ENCODE measurements at places on chromosomes 5 and 9. TPM values are rescaled to one million over a fixed set of nuclear protein-coding genes. Genes with fewer than 3 reads are reported as not detected.

DNA sequence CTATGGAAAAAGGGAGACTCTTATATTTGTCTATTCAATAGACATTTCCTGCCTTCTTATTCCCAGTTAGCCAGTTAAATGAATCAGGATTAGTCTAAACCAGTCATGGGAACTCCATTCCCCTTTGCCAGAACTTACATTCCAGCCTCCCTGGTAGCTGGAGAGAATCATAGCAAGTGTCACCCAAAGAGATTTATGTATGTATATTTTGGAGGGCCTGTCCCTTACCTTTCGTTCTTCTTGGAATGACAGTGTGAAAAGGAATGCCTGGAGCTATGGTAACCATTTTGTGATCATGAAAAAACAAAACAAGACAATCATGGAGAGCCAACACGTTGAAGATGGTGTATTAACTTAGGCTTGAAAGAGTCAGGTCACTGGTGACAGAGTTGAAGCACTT lies 627.7 kb downstream of the CCDC171 start:
- ATAC-seq: no peak

GRCh38 chr5:18798058-18798457 lies 1163.8 kb downstream of the TAF11L14 start:
- ATAC-seq: no peak

Gene SLC6A18
- total RNA-seq: not detected

DNA sequence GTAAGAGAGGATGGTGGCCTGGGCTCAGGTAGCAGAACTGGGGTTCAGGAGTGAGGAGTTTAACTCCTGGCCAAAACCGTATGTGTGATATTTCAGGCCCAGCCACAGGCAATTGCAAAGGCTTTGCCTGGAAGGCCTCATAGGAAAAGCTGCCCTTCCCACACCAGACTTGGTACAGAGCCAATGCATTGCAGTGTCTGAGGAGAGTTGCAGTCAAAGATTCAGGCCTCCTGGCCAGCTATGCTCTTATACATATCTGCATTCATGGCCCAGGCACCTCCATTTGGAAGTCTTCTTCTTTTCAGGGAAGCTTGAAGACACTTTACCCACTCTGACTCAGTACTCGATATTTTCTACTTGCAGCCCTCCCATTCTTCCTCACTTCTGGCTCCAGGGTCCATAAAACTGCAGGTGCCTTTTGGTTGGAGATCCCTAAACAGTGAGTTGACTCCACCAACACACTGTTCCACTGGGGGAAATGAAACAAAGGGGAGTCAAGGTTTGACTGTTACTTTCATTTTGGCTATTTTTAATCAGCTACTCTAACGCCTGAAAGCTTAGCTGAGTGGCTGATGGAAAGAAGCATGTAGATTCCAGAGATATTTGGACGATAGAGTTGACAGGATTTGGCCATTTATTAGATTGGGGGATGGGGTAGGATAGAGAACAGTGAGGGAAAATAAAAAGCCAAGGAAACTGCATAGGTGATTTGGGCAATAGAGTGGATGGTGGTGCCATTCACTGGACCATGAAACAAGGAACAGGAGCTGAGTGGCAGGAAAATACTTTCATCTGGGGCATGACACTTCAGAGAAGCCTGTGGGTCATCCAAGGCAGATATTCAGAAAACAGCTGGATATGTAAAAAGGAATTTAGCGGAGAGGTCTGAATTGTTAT lies 30.6 kb upstream of the IL33 start:
- no peak for ATAC-seq

Gene IL4
- not detected for total RNA-seq

- ATAC-seq: no peak
Observed at GRCh38 chr9:16368237-16369087, 502.0 kb downstream of the BNC2 start.

Gene PCDHGA11
- total RNA-seq: 1.9 TPM

- ATAC-seq: no peak
Observed at GRCh38 chr5:5155617-5156016, 15.5 kb downstream of the ADAMTS16 start.

GRCh38 chr5:142032747-142033631 lies 20.2 kb upstream of the GNPDA1 start:
- ATAC-seq: no peak

DNA sequence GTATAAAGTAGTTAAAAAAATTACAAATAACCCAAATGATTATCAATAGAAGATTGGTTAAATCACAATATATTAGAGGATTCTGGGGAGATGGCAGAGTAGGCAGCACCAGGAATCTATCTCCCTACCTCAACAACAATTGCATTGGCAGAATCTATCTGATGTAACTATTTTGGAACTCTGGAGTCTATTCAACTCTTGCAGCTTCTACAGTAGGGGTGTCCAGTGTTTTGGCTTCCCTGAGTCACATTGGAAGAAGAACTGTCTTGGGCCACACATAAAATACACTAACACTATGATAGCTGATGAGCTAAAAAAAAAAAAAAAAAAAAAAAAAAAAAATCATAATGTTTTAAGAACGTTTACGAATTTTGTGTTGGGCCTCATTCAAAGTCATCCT lies 29.2 kb upstream of the ECM2 start:
- no peak for ATAC-seq

DNA sequence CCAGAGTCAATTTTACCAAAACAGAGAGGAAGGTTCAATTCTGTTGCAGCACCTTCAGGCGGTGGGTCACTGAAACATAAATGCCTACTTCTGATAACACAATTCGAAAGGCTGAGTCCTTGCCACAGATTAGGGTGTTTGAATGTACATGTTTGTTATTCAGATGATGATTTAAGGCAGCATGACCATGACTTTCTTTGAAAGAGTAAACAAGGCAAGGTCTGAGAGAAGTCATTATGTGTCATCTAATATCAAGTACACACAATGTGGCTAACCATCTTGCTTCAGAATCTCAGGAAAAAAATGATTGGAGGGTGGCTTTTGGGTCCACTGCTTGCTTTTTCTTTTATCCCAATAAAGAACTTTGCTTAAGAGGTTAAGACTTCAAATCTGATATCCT lies 457.5 kb downstream of the TAF11L14 start:
- ATAC-seq: no peak

- no peak for ATAC-seq
Observed at GRCh38 chr5:148746826-148747535, 79.4 kb upstream of the ADRB2 start.

Gene DMRT3
- total RNA-seq: not detected

DNA sequence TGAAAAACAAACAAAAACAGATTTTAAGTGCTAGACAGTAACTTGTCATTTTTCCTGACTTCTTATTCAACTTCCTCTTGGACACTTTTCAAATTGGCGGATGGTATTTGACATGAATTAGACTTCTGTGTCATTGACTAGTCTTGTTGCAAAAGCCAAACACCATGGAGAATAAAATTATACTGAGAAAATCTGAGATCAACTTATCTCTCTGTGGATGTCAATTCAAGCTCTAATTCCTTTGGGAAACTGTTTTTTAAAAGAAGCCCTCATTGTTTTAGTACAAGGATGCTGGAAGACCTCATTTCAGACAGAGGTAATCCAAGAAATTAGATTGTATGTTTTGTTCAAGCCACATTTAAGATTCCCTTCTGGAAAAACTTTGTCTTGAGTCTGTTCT lies 831.0 kb downstream of the SEMA5A start:
- no peak for ATAC-seq

Gene ADRB2
- total RNA-seq: 2.8 TPM

GRCh38 chr5:87282269-87282668 lies 14.6 kb downstream of the RASA1 start:
- no peak for ATAC-seq

Gene SV2C
- total RNA-seq: 0.12 TPM

DNA sequence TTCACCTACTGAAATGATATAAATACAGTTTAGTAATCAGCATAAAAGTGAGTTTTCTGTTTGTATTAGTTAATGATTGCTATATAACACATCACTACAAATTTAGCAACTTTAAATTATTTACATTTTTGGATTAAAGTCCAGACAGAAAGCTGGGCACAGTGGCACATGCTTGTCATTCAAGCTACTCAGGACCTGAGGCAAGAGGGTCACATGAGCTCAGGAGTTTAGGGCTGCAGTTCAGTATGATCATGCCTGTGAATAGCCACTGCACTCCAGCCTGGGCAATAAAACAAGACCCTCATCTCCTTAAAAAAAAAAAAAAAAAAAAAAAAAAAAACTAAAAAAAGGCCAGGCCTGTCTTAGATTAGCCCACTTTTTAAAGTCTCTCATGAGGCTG lies 273.6 kb upstream of the CTNND2 start:
- ATAC-seq: no peak

GRCh38 chr5:108687595-108688200 lies 60.0 kb upstream of the FER start:
- no peak for ATAC-seq

- ATAC-seq: no peak
Observed at GRCh38 chr9:34520505-34521385, 2.0 kb downstream of the ENHO start.

Data from esophagus mucosa (tissue), 1 donor.